ENCODE measurements at places on chromosomes 1 and 21.

DNA sequence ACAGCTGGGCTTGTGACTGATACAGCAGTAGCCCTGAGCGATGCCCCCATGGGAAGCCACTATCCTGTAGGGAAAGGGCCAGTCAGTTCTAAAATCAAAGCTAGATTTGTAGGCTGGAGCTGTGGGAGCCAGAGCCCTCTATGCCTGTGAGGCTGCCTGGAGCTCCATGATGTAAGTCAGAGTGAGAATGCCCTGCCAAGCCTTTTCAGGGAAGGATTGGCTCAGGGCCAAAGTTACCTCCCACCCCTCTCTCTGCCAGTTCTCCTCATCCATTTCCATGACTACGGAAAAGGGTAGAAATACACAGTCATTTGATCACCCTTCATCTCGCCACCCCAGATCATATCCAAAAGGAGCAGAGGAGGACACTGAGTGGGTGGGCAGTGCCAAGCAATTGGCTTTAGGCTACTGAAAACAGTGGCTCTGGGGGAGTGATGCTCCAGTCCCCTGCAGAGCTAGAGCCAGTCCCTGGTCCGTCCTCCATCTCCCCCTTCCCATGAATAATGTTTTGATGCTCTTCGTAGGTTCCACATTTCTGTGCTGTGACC lies 59.5 kb upstream of the KCNA3 start:
- no peak for DNase-seq

DNA sequence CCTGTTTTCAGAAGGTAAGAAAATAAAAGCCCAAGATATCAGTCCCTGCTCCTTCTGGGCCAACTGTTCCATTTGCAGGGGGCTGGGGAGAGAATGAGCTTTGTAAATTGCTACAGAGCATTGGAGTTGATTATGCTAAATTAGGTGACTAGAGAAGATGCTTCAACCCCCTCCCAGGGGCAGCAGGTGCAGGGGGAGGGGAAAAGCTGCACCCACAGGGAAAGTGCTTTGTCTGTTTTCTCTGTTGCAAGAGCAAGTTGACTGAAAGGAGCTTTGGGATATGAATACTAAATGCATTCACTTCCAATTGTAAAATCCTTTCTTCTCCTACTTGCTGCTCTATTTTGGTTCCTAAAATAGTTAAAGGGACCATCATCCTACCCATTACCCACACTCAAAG lies 16.5 kb upstream of the PIGM start:
- no peak for DNase-seq

DNA sequence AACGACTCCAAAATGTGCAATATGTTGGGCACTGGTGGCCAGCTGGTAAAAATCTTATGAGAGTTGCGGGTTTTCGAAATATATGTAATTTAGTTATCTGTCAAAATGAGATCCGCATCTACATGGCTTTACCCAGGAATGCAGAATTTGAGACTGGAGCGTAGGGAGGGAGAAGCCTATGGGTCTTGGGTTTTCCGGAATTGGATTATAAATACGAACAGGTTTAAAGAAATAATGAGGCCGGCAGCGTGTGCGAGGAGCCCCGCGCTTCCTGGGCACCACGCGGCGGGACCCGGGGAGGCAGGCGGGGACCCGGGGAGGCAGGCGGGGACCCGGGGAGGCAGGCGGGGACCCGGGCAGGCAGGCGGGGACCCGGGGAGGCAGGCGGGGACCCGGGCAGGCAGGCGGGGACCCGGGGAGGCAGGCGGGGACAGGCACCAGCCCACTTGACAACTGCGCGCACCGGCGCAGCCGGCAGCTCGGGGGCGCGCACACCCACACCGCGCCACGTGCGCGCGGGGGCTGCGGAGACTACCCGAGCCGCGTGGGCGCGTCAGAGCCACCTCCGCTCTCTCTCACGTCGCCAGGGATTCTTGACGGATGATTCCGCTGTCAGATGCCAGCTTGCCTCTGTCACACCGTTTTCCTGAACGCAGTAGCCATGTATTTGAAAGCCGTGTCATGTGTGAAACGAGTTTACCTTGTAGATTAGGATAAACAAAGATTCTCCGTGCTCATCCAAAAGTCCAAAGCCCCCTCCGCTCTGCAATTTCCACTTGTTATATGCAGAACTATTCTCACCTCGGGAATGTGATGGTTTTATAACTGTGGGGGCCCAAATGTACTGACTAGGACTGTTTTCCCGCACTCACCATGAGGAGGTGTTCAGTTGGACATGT lies 54.3 kb upstream of the HNRNPU start:
- no peak for DNase-seq

DNA sequence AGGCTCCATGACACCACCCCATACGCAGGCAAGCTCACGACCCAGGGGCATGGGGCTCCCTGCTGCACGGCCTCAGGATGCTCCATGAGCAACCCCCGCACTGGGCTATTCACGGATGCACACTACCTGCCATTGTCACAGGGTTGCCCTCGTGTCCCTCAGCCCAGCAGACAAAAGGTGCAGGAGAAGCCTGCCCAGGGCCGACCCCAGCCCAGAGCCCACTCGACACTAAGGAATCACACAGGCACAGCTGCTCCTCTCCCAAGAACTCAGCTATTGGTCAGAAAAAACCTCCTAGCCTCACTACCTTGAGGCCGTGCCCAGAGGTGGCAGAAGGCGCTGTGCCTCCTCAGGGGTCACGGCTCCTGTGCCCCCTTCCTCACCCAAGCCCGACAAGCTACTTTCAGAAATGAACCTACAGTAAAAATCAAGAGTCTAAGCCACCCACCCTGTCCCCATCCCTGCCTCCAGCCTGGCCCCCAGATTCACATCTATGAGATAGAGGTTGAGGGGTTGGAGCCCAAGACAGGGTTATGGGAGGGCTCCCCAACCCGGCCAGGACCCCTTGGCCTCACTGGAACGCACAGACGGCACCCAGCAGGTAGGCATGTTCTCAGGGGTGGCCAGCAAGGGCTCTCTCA lies 6.4 kb upstream of the SPATC1L start:
- no peak for DNase-seq

DNA sequence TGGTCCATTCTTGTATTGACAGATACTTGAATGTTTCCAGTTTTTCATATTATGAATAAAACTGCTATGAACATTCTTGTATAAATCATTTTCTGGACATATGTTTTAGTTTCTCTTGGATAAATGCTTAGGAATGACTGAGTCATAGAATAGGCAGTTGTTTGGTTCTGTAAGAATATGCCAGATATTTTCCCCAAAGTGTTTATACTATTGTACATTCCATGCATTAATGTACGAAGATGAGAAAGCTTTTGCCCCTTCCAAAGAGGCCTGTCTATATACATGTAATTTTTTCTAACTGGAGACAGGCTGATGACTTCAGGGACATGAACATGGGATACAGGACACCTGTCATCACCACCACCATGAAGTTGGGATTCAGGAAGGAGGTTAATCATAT lies 11.3 kb downstream of the NBPF3 start:
- DNase-seq: no peak

GRCh38 chr1:246157516-246157915 lies 349.6 kb downstream of the SMYD3 start:
- DNase-seq: no peak

DNA sequence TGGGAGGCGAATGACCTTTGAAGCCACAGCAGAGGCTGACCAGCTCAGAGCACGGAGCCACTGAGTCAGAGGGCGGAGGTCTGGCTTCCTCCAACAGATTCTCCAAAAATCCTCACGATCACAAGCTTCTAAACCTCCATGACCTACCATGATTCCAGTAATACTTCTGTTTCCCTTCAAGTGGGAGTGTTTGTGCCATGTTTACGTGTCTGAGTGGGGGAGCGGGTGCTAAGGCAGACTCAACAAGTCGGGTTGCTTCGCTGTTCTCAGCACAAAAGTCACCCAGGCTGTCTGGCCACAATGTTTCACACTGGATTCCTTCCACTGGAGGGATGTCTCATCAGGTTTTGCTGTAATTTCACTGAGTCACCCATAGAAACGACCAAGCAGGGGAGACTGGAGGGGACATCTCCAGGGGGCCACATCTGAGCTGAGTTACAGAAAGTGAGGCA lies 86.2 kb downstream of the SLC66A1 start:
- DNase-seq: no peak
